ENCODE measurements at places on chromosomes 12 and 14.

- no peak for DNase-seq
These were observed 359.0 kb downstream of the BTG1 start for GRCh38 chr12:91786499-91787272.

DNA sequence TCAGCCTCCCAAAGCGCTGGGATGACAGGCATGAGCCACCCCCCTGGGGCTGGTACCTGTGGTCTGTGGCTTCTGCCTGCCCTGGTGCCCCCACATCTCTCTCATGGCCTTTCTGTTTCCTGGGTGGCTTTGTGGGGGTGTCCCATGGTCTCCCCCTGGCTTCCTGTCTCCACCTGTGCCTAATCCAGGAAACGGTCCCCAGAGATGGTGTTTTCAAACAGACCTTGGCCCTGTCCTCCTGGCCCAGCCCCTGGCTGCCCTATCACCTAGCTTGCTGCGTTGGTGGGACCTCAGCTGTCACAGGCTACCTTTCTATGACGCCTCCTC, 18.1 kb downstream of the MEG3 start:
- no peak for DNase-seq

- DNase-seq: no peak
These were observed 50.7 kb upstream of the ATF7IP start for GRCh38 chr12:14314801-14315200.

DNA sequence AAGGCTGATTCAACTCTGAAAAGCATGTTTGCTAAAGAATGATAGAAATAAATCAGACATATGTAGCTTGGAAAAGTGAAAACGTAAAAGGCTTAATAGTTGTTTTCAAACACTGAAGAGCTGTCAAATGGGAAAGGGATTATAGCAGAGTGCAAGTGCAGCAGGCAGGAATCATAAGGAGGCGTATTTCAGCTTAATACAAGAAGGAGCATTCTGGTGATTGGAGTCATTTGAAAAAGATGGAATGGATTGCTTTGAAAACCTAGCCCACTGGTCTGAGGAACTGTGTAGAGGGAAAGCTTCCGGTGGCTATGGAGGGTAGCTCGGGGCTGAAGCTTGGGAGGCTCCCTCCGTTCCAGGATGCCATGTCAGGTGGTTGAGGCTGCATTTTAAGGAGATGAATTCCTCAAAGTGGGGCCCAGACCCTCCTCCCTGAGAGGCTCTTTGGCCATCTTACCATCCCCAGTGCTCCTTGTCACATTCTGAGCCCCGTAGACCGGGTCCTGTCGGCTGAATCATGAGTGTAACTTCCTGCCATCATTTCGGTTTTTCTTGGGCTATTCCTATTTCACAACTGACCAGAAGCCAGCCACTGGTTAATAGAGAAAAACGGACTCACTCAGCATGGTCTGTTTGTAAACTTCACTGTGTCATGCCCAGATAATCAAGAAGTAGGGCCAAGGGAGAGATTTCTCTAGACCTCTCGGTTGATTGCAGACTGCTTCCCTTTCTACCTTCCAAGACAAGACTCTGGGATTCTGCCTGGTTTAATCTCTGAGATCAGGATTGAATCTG, 6.5 kb downstream of the WNT5B start:
- no peak for DNase-seq

GRCh38 chr14:90017371-90017770, 44.4 kb upstream of the KCNK13 start:
- no peak for DNase-seq

DNA sequence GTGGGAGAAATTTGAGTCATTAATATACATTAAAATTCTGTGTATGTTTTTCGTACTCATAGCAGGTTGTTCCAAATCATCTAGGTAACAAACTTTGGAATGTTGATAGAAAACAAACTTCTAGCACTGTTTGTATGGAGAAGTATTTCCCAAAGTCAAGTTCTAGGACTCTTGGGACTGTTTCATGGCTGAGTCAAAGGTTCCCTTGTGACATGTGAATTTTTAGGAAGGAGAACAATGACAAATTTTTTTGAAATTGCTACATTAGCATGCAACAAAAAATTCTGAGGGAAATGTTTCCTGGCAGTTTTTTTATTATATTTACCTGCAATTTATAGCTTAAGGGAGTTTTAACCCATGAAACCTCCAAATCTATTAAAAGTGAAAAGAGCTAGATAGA, 73.8 kb downstream of the RASSF8 start:
- no peak for DNase-seq

DNA sequence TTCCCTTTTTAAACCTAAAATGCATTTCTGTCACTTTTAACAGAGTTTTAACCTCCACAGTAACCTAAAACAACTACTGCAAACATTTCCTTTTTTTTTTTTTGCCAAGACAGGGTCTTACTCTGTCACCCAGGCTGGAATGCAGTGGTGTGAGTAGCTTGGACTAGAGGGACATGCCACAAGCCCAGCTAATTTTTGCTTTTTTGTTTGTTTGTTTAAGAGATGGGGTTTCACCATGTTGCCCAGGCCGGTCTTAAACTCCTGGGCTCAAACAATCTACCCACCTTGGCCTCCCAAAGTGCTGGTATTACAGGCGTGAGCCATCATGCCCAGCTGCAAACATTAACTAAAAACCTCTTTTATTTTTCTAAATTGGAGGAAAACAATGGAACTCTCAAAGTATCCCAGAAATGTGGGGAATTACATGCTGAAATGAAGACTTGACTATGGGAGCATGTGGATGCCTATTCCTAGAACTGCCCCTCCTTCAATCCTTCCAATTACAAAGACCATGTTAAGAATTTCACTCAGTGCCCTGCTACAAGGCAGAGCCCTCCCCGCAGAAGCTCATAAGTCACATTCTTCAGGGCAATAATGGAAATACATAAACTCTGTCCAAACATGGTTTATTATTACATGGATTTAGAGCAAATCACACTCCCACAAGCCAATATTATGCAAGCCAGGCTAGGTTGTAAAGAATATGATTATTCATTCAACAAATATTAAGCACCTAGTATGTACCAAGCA, 66.9 kb downstream of the C12orf56 start:
- no peak for DNase-seq

DNA sequence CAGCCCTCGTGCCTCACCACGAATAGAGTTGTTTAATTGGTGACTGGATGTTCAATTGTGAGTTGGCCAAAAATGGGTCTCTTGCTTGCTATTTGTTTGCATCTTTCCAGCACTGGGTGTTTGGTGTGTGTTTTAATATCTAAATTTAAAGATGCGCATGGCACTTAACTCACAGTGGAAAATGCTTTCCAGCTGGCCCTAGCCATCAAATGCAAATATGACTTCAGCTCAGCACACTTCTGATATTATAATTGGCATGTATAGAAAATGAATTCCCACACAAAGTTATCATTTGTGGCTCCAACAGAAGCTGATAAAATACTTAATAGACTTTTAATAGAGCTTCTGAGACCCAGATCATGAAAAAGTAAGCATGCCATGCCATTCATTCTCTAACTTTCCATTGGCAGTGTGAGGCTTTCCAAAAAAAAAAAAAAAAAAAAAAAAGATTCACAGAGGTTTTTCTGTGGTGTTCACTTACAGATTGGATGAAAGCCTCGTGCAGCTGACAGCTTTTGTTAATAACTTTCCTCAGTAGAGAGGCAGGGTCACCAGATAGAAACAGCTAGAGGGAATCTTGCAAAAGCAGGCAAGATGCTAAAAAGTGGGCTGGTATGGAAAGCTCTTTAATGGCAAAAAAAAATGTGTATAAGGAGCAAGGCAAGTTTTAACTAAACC, 425.2 kb downstream of the GALC start:
- DNase-seq: no peak

DNA sequence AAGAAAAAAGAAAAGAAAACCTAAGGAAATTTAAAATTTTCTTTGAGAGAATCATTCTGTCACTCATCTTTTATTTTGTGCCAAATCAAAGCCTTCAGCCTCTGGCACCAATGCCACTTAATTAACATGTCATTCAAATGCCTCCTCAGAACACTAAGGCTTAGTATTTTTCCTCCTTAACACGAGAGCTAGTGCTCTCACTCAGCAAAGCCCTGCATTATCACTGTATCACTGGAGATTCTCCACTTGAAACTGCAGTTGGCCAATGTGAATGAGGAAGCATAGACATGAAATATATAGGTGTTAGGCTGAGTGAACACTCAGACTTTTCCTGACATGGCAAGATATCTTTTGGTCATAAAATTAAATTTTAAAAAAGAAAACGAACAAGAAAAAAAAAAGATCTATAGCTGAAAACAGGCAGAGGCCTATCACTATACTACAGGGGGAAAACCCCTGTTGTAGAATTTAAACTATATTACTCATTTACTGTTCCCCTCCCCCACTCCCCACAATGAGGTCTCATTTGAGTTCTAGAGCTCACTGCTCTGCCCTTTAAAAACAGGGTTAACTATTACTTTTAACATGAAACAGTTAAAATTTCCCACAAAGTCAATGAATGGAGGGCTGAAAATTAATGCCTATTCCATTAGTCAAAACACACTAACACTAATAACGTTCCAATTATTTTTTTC, 5.1 kb downstream of the MBIP start:
- no peak for DNase-seq

- no peak for DNase-seq
These were observed 239.1 kb downstream of the EGLN3 start for GRCh38 chr14:33711811-33712216.

DNA sequence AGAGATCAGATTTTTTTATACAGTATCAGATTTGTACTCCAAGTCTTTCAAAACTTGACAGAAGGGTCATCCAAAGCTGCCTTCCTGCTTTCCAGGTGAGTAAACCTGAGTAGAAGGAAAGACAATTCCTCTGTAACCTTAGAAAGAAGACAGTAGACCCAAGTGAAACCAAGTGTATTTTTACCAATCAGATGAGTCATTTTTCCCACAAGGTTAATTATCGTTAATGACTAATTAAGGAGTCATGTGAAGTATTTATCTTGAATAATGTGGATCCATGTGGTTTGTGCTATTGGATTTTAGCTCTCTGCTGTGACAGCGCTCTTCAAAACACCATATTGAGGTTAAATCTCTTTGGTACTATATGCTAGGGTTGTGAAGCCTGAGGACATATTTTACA, 74.0 kb upstream of the PELI2 start:
- no peak for DNase-seq

GRCh38 chr12:20778969-20779368, 31.5 kb upstream of the SLCO1B3 start:
- no peak for DNase-seq

DNA sequence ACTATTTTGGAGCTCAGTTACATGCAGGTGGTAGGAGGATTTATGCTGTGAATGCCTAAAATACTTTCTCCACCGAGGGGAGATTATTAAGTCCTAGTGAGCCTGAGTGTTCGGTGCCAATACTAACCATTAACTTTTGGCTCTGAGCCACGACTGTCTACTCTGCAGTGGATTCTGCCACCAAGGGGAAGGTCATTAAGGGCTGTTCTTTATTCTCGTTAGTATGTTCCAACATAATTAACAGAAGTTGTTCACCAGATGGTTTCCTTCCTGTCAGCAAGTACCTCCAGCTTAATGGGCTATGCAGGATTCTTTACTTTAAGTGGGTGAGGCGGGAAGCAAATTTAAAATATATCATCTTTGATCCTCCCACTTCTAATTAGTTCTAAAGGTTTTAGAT, 326.3 kb downstream of the BMP4 start:
- DNase-seq: no peak

GRCh38 chr14:102594514-102595175, 2.2 kb downstream of the RCOR1 start:
- DNase-seq: no peak

- no peak for DNase-seq
These were observed 52.1 kb downstream of the GSC start for GRCh38 chr14:94717808-94718207.

DNA sequence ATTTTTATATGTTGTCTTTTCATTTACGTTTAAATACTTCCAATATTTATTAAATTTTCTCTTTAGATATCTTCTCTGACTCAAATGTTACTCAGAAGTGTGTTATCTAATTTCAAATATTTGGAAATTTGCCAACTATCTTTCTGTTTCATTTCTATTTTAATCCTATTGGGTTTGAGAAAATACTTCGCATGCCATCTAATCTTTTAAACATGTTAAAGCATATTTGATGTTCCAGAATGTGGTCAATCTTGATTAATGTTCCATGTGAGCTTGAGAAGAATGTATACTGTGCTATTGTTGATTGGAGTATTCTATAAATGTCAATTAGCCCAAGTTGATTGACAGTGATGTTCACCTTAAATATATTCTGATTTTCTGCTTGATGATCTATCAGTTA, 11.9 kb upstream of the DCN start:
- DNase-seq: no peak

DNA sequence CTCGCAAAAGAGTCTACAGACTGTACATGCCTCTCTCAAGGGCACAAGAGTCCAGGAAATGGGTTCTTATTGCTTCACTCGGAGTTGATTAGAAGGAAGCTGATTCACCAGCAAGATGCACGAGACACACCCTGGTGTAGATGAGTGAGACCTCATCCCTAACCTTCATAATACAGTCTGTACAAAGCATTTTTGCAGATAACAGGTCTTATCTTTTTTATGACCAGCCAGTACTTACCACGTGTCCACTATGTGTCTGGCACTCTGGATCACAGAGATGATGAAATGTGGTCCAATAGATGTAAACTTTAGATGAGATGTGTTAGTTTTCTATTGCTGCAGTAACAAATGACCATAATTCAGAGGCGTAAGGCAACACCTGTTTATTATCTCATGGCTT, 53.4 kb upstream of the PWP1 start:
- DNase-seq: no peak

DNA sequence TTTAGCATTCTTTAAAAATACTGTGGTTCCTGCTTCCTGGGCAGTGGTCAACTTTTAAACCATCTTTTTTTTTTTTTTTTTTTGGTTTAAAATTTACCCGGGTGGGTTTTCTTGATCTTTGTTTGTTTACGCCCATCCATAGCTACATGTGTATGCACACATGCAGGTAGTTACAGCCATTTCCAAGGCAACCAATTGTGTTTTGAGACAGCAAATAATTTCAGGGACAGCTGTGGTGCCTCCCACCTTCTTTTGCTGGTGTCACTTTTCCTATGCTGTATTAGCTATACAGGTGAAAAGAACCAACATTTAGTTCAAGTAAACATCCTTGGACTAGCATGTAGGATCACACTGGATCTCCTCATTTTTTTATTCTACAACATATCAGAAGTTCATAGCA, 52.0 kb upstream of the PSMA6 start:
- no peak for DNase-seq

- no peak for DNase-seq
These were observed 84.2 kb downstream of the DENND5B start for GRCh38 chr12:31506515-31507306.

- DNase-seq: no peak
These were observed 102.3 kb downstream of the SLC25A47 start for GRCh38 chr14:100425429-100425827.

DNA sequence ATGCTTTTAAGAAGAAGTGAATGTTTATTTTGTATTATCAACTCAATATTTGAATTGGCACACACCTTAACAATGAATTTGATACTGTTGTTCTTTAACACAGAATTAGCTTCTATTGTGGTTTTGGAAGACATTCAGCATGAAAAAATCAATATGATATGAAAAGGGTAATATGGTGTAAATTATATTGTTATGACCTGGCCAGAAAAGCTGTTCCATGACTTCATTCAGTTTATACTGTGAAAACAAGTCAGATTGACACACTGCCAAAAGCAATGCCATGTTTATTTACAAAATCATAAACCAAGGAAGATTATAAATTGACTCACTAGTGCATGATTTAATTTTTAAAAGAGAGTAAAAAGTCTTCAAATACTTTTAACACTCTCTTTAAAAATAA, 851.4 kb upstream of the SEL1L start:
- no peak for DNase-seq
